GM20000 (cell line): ENCODE measurements at places on chromosomes 5 and 9.

- DNase-seq = no peak
Measured at GRCh38 chr5:141695627-141696215, 13.7 kb upstream of the ARAP3 start.

- peak; percentile 16 for DNase-seq
Measured at GRCh38 chr5:54249210-54250028, 61.0 kb downstream of the ARL15 start.

DNA sequence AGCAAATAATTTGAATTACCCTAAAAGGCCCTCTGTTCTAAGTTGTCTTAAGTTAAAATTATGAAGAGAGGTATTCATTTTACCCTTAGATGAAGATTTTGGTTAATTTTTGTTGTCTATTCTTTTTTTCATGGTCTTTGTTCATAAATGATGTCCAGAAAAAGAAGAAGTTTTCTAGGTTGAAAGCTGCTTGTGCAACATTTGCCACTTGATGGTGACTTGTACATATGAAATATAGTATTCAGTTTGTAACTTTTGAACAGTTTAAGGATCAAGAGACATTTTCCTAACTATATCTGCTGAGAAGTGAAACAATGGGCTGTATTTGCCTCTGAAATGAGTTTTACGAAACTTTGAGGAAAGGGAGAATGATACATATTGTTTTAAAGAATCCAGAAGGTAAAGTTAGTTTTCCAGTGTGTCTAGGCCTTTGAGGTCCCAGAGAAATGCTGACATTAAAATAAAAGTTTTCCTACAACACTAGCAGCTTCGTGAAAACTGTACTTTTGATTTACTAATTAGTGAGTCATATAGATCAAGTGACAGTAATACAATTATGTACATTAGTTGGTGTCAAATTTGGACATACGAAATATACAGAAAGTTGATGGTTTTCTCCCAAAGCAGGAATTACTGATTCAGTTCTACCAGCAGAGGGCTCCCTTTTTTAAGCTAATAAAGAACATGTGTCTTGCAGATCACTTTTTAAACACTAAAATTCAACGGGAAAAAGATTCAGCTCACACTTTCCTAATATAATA lies 70.5 kb downstream of the PIK3R1 start:
- DNase-seq = peak; percentile 36

DNA sequence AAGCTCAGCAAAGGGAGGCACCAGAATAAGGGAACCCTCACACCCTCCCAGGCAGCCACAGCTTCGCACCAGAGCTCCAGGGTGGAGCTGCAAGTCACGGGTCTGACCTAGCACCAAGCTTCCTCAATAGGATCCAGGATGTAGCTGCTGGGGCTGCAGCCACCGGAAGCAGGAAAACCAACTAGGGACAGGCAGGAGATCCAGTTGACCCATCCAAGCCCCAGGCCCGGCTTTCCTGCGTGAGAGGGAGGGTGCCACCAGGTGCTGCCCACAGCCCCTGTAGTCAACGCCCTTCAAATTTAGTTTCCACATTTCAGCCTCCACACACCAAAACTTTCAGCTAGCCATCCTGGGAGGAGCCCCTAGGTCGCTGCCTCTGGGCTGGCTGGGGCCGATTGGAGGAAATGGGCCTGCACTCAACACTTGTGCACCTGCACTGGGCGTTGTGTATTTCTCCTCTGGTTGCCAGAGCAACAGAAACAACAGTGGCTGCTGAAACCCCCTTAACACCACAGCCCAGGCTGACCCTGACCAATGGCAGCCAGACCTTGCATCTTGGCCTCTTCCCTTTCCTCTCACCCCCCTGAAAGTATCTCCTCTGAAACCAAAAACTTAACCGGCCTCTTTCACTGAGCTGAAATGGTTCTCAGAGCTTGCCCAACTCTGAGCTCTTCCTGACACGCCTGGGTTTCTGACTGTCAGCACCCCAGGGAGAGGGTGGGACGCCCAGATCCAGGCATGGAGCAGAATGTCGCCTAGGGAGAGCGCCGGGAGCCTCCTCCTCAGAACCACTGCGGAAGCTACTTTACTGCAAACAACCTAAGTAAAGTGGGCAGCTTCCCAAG lies 226.5 kb upstream of the MAP3K1 start:
- DNase-seq = peak; percentile 84

DNA sequence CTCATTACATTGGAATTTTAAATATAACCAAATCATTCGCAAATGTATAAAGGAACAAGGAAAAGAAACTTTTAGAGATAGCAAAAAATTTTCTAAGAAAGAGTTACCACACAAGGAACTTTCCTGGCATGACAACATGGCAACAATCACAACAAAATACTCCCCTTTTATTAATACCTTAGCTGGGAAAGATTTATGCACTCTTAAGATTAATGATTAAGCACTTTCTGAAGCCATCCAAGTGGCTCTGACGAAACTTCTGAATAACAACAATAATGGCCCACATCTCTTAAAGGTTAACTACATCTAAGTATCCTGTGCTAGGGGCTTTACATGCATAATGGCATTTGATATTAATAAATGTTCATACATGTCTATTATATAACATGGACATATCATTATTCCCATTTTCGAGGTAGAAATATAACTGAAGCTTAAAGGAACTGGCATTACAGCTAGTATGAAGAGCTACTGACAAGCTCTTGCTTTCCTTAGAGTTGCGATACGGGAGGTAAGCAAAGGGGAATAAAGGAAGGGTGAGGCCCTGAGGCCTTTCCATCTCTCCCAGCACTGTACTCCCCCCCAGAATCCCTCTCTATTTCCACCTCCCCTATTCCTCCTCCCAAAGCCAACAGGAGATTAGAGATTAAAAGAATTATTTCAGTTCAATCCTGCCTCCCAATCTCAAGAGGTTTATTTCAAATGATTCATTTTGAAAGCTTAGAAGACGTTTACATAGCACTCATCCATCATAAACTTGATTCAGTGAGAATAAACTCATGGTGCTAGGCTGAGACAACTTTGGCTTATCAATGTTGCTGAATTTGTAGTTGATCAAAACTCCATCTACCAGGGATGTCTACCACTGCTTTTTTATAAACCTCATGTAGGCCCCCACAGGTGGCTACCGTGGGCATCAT lies 9.6 kb downstream of the MTMR12 start:
- no peak for DNase-seq

DNA sequence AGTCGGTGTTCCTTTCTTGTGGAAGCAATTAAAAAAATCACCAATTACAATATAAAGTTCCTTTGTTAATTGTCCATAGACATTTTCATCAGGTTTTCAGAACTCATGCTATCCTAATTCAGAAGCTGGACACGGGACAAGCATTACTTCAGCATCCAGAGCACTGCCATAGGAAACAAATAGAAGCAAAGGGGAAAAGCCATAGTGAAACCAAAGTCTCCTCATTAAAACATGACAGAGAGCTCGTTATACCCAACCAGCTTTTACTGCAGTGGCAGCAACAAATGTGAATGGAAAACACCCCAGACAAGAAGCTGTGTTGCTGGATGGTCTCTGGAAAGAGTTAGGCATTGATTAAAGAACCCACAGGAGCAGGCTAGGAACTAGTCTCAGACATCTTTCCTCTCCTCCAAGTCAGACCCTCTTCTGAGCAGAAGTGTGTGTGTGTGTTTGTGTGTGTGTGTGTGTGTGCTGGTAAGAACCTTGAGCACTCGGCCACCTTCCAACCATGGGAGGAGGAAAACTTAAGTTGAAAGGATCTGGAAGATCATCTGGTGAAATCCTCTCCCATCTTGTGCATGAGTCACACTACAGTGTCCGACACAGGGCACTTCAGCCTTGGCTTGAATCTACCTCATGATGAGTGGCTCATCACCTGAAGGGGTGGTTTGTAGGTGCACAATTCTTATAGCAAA lies 162.6 kb upstream of the ADAMTS16 start:
- DNase-seq = no peak

DNA sequence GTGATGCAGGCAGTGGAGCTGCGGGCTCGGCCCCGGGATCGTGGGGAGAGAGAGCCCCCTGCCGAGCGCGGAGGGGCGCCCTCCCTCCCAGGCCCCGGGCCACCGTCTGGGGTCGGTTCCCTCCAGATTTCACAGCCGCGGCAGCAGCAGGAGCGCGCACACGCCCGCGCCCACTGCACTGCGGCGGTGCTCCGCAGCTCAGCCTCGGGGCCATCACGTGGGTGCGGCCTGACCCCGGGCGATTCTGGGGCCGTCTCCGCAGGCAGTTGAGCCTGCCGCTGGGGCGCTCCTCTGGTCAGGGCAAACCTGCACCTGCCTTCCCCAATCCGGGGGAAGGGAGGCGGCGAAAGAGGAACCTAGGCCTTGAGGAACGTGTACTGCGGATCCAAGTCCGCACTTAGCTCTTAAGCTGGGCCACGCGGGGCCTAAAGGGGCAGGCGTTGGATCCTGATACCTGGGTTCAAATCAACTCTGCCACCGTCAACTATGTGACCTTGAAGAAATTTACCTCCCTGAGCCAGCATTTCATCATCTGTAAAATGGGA lies 9.4 kb upstream of the DELE1 start:
- peak; percentile 62 for DNase-seq

GRCh38 chr5:40383749-40384651 lies 295.7 kb upstream of the PTGER4 start:
- DNase-seq = no peak

- no peak for DNase-seq
Measured at GRCh38 chr9:136934277-136934676, 10.3 kb downstream of the FBXW5 start.

DNA sequence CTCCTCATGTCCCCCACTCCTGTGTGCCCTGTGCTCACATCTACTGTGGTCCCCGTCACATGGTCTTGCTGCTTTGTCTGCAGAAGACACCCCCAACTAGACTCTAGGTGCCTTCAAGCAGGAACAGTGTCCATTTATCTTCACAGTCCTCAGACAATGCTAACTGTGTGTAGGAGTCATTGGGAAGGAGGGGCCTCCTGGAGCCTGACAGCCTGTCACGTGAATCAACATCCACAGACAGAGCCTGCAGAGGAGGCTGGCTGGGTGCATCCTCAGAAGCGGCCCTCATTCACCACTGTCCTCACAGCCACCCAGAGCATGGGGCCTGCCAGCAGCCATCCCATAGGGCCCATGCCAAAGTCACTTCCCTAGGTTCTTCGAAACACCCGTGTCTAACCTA lies 98.7 kb downstream of the MED10 start:
- DNase-seq = no peak

- DNase-seq = no peak
Measured at GRCh38 chr5:168788107-168788506, 208.9 kb upstream of the PANK3 start.

GRCh38 chr5:34022121-34022705 lies 14.4 kb upstream of the AMACR start:
- DNase-seq = no peak
